Cerebellum (tissue), 4 donors: ENCODE measurements at places on chromosomes 16 and 17. TPM values are rescaled to one million over a fixed set of nuclear protein-coding genes. Genes with fewer than 3 reads are reported as not detected.
A peak's percentile ranks its signal among the peaks of the same experiment; 100 is the strongest.

DNA sequence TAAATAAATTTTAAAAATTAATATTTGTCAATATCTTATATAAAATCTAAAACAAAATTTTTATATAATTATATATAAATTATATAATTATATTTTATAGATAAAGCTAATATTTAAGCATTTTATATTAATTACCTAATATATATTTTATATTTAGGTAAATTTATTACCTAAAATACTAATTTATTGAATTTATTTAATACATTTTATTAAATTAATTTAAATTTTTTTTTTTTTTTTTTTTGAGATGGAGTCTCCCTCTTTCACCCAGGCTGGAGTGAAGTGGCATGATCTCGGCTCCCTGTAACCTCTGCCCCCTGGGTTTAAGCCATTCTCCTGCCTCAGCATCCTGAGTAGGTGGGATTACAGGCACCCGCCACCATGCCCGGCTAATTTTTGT lies 22.4 kb downstream of the ATAD5 start:
- DNase-seq: no peak

GRCh38 chr17:57502022-57502421 lies 243.1 kb downstream of the CCDC182 start:
- no peak for DNase-seq

DNA sequence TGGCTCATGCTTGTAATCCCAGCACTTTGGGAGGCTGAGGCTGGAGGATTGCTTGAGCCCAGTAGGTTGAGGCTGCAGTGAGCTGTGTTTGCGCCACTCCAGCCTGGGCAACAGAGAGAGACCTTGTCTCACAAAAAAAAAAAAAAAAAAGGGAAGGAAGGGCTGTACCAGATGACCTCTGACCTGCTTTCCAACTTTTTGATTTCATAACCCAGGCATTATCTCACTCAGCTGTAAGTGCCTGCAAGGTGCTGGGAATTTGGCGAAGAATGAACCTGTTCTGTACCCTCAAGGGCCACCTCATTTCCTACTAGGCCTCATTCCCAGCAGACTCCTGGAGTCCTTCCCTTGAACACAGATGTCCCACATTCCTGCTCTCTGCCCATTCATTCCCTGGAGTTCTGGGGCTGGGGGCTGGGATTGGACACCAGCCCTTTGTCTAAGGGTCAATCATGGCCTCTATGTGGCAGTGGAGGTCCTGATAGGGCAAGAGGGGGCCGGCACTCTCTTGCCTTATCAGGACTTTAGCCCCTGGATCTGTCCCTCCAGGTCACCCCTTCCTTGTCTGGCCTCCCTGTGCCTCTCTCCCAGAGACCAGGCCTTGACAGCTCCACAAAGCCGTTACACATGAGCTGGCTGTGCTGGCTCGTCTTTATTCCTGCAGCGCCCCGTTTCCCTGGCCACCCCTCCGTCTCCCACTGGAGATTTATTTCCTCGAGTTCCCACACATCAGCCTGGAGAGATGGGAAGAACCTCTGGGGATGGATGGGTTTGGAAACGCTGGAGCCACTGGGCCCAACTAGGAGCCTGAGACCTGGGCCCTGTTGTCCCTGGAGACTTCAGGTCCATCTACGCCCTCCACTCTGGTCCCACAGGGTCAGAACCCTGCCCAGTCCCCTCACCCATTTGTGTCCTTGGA lies 821 bp upstream of the GFAP start:
- peak; percentile 45 for DNase-seq

GRCh38 chr16:2675714-2676113 lies 6.6 kb upstream of the KCTD5 start:
- DNase-seq: no peak

DNA sequence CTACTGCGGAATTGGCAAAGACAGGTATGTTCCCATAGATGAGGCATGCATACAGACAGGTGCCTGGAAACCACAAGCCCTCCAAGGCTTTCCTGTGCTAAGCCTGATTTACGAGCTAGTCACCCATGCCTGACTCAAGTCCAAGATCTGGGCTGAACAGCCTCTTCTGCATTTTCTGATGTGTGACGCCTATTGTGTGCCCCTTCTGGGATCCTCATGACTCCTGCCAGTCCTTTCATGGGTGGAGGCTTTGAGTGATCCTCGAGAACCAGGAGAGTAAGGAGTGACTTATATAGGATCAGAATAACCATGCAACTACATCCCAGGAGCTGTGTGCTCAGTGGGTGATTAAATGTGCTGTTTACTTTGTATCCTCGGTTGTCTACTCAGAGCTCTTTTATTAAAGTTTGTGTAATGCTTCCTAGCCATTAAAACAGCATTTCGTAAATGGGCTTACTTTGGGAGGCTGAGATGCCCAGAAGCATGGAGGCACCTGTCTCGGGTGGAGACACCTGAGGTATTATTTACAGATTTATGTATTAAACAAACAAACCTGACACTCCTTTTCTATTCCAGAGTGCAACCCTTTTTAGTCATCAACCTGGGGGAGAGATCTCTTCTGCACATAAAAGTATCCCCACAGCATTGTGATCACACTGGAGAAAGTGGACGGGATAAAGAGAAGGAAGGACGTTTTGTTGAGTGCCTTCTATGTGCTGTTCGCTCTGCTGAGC lies 373.0 kb upstream of the DYNLRB2 start:
- DNase-seq: no peak

- no peak for DNase-seq
Observed at GRCh38 chr17:74474043-74474792, 7.8 kb downstream of the CD300A start.

DNA sequence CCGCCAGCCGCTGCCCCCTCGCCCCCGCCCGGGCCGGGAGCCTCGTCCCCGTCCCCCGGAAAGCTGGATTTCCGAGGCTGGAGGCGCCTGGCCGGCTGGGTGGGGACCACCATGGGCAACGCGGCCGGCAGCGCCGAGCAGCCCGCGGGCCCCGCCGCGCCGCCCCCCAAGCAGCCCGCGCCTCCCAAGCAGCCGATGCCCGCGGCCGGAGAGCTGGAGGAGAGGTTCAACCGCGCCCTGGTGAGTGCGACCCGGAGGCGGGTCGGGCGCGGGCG lies 266 bp downstream of the FMNL1 start:
- no peak for DNase-seq

DNA sequence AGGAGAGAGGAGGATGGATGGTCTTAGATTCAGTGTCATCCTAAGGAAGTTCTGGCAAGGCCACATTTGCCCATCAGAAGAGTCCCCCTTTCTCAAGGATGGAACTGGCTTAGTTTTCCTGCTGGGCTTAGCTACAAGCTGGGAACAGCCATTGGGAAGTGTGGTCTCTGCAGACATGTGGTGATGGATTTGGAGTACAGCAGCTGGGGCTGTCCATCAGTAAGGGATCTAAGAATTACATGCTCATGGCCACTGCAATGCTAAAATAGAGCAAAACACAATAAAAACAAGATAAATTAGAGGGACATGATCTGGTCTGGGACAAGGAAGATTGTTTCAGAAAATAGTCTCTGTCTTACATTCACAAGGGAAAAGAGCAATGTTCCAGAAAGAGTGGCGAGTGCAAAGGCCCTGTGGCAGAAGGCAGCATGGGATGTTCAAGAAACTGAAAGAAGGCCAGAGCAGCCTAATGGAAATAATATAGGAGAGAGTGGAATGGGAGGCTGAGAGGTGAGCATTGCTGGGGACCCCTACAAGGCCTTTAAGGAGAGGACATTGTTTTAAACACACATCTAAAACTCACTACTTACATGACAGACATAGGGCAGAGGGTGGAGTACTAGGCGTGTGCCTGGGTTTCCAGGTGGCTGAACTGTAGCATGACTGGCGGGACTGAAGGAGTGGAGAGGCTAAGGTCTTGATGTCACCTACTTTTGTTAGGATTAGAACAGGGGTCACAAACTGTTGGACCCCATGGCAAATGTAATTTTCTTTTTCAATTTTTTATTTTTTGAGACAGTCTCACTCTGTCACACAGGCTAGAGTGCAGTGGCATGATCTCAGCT lies 17.0 kb upstream of the TOX3 start:
- DNase-seq: no peak

GRCh38 chr16:50644729-50645128 lies 36.4 kb downstream of the SNX20 start:
- peak; percentile 39 for DNase-seq

DNA sequence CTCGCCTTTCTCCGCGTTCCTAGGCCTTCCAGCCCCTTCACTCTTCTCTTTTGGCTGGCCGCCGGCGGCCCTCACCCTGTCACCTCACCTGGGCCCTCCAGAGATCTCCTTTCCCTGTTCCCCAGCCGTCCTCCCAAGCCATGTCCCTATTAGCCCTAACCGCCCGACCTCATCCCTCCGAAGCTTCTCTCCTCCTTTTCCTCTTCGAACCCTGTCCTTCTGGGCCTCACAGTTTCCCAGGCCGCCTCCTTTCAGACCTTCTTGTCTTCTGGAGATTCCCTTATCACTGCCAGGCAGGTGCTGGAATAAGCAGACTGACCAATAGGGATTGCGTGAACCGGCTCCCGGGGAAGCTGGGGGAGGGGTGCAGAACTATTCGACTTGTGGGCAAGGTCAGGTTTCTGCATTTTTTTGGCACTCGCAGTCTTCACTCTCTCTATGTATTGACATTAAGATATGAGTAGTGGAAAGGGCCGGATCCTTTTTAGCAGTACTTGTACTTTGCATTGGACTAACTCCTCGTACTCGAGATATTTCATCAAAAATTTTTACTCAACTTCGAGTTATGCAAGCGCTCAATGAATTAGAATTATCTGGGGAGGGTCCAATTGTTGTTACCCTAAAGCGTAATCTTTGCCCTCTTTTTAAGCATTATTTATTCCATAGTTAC lies 690 bp downstream of the RHOT1 start:
- DNase-seq: peak; percentile 46

- DNase-seq: no peak
Observed at GRCh38 chr17:43942051-43942685, at the start of gene PPY. PPY (minus strand) TSS chr17:43942476; CDS start chr17:43941654, 822 bp downstream.

- DNase-seq: no peak
Observed at GRCh38 chr17:45138911-45139532, 3.5 kb downstream of the ACBD4 start.

DNA sequence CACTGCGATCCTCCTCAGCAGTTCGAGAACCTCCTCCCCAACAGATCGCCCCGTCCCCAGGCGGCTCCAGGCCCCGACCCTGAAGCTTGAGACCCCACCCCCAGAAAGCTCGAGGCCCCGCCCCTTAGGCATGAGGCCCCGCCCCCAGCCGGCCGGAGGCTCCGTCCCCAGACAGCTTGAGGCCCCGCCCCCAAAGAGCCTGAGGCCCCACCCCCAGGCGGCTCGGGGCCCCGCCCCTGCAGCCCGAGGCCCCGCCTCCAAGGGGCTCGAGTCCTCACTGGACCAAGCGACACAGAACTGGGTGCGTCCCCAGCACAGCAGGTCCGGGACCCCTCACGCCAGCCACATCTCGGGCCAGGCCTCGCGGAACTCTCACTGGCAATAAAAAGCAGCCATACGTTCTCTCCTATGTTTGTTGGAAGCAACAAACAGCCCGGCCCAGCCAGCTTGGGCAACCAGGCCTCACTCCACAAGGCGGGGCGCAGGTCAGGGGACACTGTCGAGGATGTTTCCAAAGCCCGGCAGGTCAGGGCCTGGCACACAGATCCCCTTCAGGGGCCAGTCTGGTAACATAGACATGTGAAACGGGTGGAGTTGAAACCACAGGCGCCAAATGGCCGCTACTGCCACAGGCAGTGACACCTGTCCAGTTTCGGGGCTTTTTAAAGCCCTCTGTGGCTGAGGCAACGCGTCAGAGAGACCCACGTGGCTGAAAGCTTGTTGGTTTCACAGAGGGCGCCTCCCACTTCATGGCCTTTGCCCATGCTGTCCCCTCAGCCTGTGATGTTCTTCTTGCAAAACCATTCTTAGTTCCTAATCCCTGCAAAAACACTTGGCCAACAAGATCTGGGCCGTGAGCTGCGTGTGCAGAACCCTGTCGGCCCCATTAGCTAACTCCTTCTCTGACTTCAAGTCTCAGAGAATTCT lies 224.2 kb downstream of the PARN start:
- no peak for DNase-seq

DNA sequence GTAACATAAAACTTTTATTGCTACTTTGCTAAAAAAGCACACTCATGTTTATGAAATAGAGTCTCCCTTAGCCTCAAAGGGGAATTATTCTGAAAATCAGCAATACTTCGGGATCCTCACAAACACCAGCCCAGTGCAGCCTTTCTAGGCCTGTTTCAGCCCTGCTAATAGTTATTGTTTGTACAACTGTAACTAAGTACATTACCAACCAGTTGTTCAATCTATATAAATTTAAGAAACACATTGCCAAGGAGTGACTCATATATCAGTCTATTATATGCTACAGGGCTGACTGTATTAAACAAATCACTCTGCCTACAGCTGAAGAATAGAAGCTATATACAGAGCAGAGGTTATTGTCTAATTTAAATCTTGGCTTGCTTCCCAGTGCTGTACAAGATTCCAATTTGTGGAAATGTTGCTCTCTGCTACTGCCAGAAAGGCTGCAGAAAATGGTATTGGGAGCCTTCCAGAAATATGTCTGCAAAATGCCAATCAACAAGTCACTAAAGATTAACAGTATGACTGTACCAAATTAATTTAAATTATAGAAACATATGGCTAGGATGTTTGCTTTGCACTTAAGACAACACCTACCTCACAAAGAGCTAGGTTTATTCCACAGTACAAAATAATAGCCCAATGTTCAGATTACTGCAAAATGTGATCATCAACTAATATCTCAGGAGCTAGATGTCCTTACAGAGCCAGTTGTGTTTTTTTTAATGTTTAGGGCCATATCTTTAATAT lies 49.7 kb downstream of the TOX3 start:
- no peak for DNase-seq

- DNase-seq: no peak
Observed at GRCh38 chr17:63132459-63132911, 166.4 kb downstream of the TANC2 start.

- peak; percentile 100 for DNase-seq
Observed at GRCh38 chr17:58517928-58518609, 3.6 kb upstream of the MTMR4 start.

- DNase-seq: no peak
Observed at GRCh38 chr16:78800523-78800922, 701.1 kb downstream of the WWOX start.

GRCh38 chr16:47310792-47311211 lies 150.1 kb downstream of the ITFG1 start:
- DNase-seq: no peak

GRCh38 chr17:9401434-9401833 lies 174.2 kb downstream of the STX8 start:
- DNase-seq: no peak

GRCh38 chr17:2971851-2972250 lies 91.6 kb downstream of the OR1D5 start:
- no peak for DNase-seq

The CA5A gene
- total RNA-seq: not detected

The SYT17 gene
- 4.6 TPM for total RNA-seq

The CPNE7 gene
- 8.8 TPM for total RNA-seq

The TMEM97 gene
- 26.9 TPM for total RNA-seq

The PTX4 gene
- total RNA-seq: not detected

The FAM222B gene
- 12.2 TPM for total RNA-seq
